ENCODE measurements at places on chromosomes 13 and 19.

GRCh38 chr19:29503140-29503758, 22.5 kb upstream of the VSTM2B start:
- DNase-seq = no peak

DNA sequence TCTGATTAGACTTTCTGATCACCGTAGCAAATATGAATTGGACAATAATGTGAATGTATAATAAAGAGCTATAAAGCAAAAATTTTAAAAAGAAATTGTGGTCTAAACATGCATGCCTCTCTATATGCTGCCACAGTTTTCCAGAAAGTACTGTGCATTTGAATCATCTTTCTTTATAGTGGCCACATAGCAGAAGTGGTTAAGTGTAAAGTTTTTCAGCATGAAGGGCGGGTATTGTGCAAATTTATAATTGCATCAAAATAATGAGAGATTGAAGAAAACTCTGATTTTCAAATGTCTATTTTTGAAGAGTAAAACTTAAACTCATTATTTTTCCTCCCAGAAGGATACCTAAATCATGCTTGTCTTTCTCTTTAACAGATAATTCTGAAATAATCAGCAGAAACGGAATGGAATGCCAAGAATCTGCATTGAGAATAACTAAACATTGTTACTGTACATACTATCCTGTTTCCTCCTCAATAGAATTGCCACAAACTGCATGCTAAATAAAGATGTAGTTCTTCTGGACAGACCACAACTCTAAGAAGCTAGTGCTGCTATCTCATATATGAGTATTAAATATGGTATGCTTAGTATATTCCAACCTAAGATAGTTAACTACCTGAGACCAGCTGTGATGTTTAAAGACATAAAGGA, 42.9 kb upstream of the RAP2A start:
- no peak for DNase-seq

- no peak for DNase-seq
Observed at GRCh38 chr13:44954224-44954623, 35.0 kb downstream of the NUFIP1 start.

- DNase-seq = peak; percentile 52
Observed at GRCh38 chr19:45125975-45126493, 33.1 kb downstream of the PPP1R37 start.

DNA sequence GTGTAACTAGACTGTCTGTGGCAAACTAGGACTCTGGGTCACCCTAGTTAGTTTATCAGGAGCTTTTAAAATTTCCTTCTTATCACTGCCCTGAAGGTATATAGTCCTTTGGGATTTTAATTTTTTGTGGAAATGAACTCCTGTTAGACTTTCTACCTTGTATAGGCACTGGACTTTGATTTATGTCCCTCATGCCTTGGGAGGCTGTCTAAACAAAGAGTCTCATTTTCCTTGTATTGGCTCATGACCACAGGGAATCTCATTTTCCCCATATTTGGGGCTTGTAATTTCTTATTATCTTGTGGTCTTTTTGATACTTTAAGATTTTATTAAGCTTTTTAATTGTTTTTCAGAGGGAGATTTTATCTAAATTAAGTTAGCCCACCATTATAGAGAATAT, 21.4 kb downstream of the KCTD4 start:
- DNase-seq = no peak

DNA sequence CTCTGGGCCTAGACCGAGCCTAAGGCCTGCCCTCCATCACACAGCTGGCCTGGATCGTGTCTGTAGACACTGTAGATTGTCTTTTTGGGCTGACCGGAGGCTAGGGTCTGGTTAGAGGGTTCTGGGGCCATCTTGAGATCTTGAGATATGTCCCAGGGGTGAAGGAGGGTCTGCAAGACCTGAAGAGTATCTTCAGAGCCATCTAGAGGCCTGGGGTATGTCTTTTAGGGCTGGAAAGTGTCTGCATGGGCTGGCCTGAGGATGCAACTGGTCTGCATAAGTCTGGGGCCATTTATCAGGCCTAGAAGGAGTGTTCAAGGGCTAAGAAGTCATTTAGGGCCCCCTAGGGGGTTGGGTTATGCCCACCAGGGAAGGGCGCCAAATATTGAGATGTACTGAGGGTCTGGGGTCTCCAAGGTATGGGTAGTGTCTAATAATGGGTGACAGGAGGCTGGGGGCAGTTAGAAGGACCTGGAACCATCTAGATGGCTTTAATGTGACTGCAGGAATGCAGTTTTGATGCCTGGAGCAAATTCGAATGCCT, 555 bp downstream of the SCAF1 start:
- DNase-seq = no peak

GRCh38 chr13:90395846-90396245, 951.6 kb upstream of the MIR17HG start:
- no peak for DNase-seq
